ENCODE measurements at places on chromosomes 2 and 18.
A peak's percentile ranks its signal among the peaks of the same experiment; 100 is the strongest.

- no peak for DNase-seq
These were observed 144.3 kb upstream of the ZFP36L2 start for GRCh38 chr2:43370705-43371104.

- no peak for DNase-seq
These were observed 2.4 kb downstream of the SPRED2 start for GRCh38 chr2:65429786-65430602.

- DNase-seq: no peak
These were observed 17.7 kb upstream of the CYP1B1 start for GRCh38 chr2:38093527-38094165.

DNA sequence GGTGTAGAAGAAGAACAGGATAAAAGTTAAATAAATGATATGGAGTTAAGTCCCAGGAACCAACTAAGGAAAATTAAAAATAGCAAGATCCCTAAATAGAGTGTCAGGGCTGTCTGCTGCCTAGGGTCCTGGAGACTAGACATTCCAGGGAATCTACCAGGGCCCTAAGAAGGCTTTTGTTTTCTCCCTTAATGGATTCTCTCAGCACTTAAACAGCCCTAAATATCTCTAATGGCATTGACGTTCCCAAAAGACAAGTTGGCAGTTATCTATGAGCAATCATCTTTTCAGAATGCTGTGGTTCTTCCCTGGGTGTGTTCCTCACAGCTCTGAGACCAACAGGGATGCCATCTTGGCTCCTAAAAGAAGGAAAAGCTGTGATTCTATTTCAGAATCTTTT is 616.3 kb downstream of the EPHA4 start:
- DNase-seq: no peak

DNA sequence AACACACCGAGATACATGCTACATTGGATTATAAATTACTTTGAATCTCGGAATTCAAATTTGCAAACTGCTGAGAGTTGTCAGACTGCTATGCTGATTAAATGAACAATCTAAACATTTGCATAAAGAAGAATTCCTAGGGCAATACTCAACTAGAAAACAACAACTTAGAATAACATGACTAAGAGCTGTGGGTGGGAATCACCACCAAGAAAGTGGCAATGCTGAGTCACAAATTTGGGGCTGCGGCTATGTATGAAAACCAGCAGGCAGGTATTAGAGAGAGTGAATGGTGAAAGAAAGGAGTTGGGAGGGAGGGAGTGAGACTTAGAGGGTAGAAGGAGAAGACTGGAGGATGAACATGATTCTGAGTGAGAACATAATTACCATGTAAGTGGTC is 559.5 kb downstream of the PIK3C3 start:
- DNase-seq: no peak

GRCh38 chr2:160701822-160702221 is 208.2 kb upstream of the RBMS1 start:
- no peak for DNase-seq

GRCh38 chr2:180033993-180034894 is 27.1 kb upstream of the CWC22 start:
- DNase-seq: no peak

DNA sequence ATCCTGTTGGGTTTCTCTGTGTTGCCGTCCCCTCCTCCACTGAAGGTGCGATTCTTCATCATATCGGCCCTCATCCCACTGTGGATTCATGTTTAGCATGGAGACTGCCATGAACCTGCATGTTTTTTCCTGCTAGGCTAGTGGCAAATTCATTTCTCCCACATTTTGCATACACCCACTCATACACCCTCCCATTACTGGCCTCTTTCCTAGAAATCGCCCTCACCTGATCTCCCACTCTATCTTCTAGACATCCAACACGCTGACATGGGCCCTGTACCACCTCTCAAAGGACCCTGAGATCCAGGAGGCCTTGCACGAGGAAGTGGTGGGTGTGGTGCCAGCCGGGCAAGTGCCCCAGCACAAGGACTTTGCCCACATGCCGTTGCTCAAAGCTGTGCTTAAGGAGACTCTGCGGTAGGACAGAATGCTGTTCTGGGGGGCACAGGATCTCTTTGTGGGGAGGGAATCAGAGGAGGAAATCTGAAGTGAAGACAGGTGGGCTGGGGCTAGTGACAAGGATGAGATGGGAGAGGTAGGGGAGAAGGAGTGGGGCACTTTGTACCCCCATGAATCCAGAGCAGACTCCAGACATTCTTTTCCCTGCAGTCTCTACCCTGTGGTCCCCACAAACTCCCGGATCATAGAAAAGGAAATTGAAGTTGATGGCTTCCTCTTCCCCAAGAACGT is 17.7 kb downstream of the PRKAG3 start:
- DNase-seq: no peak

DNA sequence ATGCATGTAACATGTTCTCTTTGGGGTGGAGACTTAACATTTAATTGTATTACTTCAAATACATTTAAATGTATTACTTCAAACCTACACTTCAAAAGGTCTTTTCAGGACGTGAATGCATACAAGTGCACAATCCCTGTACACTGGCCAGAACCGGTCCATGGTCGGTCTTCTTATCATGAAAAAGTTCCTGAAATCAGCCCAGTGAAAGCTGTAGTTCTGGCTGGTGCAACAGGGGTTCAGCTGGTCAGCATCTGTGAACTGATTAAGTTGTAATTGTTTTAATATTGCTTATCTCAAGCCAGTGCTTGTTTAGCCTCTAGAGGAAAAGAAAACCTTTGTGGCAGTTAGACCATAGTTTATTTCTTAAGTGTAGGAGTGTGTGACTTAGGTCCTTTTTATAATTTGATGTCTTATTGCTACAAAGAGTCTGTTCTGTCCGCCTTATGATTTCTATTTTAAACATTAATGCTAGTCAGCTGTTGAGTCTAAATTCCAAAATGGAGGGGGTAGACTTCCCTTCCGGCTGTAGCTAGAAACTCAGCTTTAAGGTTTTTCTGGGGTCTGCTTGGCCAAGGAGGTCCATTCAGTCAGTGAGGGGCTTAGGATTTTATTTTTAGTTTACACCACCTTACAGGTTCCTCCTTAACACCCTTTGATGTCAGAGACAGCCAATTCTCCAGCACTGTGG is 768 bp upstream of the CYBRD1 start:
- DNase-seq: no peak

DNA sequence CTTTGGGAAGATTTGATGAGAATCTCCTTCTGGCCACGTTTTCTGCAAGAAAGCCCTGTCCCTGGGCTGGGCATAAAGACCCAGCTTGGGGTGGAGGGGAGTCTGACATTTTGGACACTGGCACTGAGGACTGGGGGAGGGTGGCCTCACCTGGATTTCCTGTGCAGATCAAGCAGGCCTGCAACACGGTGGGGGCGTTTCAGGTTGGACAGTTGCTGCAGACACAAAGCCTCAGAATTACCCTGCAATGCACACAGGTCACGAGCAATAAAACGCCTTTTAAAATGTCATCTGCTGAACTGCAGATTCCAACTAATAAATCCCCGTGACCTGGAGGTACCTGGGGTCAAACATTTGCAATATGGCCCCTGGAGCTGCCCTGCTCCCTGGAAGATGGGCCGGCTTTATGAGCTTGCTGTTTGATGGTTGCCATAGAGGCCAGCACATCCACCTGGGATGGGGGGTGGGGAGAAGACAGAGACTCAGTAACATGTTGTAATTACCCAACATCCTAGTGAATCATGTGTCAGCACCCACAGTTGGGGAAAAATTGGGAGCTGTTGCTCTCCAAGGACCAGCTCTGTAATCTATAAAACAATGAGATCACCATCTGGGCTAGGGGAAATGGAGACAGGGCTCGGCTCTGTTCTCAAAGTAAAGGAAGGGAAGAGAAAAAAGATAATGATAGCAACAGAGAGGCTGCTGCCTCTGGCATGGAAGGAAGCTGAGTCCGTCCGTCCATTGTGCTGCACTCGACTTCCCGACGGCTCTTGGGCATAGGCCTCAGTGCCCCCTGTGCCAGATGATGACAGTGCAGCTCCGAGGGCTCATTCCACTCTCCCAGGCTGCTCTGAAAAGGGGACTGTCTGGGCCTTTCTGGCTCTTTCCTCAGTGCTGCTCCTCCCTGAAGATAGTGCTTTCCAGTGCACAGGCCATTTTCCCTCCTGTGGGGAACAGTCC is 340.3 kb downstream of the CYRIA start:
- DNase-seq: no peak

GRCh38 chr2:138853761-138854160 is 73.6 kb upstream of the NXPH2 start:
- no peak for DNase-seq

DNA sequence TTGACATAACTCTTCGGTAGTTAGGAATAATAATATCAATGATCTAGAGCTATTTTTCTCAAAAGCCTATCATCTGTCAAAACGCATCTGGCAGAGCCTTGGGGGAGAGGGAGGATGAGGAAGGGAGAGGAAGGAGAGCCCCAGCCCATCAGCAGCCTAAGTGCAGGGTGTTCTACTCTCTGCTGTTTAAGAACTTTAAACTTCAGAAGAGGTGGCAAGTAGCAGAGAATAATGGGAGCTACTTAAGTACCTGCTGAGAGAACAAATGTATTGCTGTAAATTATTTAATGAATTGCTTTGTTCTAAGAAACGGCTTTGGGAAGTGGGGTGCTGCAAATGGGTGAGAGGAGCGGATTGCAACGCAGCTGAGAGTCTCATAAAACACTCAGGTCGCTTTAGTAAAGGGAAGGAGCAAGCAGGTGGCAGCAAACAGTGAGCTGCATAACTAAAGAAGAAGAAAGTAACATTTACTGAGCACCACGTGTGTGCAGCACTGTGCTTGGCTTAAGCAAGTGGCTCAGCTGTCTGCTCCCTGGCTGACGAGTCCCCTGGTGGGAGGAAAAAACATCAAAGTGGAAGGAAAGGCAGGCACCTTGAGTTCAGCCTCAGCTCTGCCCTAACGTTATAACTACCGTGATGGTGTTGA is 26.3 kb upstream of the SH3RF3 start:
- DNase-seq: no peak

DNA sequence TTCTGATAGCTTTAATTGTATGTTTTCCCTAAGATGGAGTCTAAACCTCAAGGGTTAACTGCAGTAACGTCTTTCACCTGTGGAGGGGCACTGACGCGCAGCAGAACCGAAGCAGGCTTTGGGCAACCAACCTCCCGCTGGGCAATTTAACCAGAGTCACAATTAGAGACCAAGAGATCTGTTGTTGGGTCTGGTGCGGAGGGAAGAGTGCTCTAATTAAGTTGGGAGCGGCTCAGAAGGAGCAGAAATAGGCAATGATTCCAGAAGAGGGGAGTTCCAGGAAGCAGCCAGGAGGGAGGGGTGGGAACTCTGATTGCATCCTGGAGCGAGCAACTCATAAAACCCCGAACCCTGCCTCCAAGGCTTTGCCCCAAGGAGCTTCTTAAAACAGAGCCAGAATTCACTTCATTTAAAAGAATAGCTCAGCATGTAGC is 245.8 kb downstream of the PAX3 start:
- no peak for DNase-seq

DNA sequence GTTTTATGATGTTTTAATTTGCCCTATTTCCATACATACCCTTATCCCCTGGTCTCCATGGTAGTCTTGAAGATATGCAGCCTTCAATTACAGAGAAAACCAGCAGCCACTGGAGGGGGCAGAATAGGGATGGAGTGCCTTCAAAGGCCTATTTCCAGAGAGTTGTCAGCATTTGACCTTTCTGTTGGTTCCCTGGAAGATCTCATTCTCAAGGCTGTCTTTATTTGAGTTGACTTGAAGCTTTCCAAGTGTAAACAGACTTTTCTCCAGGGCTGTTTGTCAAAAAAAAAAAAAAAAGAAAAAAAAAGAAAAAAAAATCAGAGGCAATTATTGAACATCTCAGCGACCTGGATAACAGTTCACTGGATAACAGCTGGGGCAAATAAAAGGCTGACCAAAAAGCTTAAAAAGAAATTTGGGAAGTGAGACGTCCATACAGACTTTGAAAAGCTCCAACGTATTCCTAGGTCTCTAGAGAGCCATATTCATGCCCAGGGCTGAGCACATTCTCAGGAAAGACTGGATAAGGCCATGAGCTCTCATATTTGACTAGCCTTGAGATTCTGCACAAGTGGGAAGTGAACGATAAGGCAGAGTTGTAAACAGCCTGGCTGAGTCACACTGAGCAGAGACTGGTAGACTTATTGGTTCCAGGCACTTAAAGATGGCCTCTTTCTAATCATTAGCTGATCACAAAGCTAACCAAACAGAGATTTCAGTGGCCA is 126.6 kb downstream of the VAPA start:
- no peak for DNase-seq

DNA sequence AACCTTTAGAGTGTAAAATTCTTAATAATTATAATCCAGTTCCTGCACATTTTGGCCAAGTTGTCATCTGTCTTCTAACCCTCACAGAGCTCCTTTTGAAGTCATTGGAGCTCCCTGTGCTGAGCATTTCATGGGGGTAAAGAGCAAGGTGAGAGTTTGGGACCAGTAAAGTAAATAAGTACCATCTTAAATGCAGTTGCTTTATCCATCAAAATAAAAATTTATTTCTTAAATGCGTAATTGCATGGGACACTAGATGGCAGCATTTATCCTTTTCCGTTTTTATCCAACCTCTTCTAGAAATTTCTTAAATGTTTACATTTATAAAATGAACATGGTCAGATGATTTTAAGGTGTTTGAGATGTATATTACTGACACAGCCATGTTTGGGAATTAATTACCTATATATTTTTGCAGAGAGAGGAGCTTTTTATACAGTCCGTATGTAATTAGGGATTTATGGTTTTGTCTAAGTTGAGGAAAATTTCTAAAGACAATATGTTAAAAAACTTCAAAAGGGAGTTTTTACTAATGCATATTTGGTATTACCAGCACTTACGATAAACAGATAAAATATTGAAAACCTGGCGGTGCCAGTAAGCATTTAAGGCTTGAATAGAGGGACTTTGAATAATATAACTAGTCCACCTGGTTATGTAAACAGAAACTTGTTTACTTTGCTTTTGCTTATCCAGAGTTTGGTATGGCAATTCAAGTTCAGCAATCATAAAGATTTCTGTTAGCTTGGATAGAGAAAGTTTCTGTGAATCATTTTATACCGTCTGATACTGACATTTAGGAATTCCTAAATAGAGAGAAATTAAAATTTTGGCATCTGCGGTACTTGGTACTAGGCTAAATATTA is 54.5 kb downstream of the ACSL3 start:
- DNase-seq: no peak

DNA sequence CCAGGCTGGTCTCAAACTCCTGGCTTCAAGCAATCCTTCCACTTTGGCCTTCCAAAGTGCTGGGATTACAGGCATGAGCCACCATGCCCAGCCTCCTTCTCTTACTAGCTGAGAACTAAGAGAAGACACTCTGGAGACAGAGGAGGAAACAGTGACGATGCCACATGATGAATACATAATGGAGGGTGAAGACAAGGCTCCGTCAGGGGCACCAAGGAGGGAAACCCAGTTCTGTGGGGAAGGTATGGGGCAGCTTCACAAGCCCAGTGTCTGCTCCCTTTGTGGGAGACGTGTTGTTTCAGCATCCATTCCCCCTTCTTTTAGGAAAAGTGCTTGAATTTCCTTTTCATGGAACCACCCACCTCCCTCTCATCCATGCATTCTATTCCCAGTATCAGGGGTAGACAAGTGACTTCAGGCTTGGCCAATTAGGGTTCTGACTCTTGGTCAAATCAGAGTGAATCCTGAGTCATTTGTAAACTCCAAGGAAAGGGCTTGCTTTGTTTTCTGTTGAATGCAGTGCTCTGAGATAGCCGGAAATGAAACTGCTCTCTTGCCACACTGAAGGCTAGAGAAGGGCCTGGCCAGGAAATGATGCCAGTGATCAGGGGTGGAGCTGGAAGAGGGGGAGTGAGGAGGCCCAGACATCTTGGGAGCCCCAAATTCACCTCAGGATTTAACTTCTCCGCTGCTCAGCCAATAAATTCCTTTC is 23.7 kb downstream of the TMEM127 start:
- DNase-seq: peak; percentile 68

- no peak for DNase-seq
These were observed 9.6 kb downstream of the RAX start for GRCh38 chr18:59263661-59264060.
